ENCODE measurements at places on chromosomes 16 and 17.

DNA sequence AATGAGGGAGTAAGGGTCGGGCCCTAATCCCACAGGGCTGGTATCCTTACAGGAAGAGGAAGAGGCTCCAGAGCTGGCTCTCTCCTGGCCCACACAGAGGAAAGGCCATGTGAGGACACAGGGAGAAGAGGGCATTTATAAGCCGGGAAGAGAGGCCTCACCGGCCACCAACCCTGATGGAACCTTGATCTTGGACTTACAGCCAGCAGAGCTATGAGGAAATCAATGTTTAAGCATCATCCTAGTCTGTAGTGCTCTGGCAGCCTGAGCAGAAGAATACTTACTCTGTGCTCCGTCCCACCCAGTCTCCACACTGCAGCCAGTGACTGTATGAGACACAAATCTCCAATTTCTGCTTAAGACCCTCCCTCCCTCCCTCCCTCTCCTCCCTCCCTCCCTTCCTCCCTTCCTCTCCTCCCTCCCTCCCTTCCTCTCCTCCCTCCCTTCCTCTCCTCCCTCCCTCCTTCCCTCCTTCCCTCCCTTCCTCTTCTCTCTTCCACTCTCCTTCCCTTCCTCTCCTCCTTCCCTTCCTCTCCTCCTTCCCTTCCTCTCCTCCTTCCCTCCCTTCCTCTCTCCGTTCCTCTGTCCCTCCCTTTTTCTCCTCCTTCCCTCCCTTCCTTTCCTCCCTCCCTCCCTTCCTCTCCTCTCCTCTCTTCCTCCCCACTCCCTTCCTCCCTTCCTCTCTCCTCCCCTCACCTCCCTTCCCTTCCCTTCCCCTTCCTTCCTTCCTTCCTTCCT, 8.9 kb upstream of the TMEM220 start:
- DNase-seq, result no peak

DNA sequence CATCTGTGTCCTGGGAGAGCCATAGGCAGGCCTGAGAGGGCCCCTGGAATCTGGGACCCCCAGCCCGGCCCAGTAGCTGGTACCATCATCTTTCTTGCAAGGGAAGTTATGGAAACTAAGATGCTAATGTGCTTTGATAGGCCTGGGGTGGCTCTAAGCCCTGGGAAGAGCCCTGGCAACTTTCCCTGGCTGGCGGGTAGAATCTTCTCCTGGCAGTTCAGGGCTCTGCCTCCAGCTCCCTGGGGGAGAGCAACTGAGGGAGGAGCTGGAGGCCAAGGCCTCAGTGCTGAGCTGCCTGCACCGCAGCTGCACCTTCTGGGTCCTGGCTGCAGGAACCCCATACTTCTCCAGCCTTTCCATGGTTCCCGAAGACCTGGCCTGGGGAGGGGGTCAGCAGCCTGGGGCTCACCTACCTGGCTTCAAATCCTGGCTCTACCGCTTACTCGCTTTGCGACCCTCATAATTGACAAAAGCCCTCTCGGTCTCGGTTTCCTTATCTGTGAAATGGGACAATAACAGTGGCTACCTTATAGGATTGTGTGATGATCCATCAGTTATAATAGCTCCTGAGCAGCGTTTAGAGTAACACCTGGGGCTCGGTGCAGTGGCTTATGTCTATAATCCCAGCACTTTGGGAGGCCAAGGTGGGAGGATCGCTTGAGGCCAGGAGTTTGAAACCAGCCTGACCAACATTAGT, 333.7 kb downstream of the SEC14L1 start:
- DNase-seq, result no peak

GRCh38 chr17:81171941-81172340, 5.9 kb upstream of the AATK start:
- no peak for DNase-seq

DNA sequence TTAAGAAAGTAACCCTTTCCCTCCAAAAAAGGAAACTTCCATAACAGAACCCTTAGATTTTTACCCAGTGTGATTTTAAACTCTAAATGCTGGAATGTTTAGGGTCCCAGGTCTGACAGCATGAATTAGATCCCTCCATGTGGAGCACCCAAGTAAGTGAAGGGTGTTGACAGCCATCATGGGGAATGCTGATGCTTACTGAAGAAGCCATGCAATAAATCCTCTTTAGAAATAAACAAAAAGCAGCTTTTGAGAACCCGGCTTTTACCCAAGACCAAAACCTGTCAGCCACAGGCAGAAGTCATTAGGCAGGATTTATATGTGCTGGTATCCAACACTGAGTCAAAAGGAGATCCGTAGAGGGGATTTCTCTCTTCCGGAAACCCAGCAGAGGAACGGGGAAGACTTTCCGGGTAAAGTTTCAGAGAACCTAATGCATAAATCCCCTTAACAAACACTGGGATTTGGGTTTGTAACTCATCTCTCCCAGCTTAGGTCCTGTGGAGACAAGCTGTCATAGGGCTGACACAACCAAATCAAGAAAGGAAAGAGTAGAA, 287.5 kb downstream of the IRX3 start:
- no peak for DNase-seq

DNA sequence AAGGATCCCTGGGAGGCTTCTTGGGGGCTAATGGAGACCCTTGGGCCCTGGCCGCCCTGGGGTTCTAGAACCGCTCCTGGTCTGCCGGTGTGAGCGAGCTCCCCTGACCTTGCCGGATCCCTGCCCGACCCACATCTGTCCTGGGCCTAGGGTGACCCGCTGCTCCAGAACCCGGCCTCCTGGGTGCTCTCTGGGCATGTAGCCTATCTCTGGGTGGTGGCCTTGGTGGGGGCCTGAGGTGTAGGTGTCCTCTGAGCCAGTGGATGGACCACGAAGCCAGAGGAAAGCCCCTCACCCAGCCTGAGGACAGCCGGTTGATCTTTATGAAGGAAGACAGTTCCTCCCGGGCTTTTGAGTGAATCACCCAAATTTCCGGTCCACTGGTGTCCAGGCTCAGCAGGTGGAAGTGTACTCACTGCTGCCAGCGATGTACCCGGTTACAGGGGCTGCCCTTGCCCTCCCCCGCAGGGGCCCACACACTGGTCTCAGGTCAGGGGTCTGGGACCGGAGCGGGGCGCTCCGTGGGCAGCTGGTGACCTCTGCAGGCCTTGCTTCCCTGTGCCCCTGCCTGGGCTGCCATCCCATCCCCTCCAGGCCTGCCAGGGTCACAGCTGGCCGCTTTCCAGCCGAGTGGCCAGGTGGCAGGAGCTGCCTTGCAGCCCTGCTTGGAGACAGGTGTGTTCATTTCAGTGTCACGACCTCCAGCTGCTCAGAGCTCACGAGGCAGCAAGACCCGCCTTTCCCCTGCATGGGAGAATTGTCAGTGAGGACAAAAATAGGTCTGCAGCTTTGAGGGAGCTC, 10.5 kb upstream of the GSE1 start:
- DNase-seq, result no peak

GRCh38 chr17:77128896-77129567, 11.7 kb upstream of the SEC14L1 start:
- peak; percentile 54 for DNase-seq

DNA sequence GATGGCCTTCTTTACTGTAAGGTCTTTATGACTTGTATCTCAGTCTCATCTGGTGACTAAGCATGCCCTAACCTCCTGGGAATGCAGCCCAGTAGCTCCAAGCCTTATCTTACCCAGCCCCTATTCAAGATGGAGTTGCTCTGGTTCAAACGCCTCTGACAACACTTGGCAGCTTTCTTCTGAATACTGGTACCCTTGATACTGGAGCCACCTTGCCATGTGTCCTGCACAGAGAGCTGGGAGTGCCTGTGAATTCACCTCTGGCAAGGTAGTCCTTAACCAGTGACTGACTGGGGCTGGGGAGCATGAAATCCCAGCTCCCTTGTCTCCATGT, 17.2 kb downstream of the NUDT7 start:
- DNase-seq, result no peak

DNA sequence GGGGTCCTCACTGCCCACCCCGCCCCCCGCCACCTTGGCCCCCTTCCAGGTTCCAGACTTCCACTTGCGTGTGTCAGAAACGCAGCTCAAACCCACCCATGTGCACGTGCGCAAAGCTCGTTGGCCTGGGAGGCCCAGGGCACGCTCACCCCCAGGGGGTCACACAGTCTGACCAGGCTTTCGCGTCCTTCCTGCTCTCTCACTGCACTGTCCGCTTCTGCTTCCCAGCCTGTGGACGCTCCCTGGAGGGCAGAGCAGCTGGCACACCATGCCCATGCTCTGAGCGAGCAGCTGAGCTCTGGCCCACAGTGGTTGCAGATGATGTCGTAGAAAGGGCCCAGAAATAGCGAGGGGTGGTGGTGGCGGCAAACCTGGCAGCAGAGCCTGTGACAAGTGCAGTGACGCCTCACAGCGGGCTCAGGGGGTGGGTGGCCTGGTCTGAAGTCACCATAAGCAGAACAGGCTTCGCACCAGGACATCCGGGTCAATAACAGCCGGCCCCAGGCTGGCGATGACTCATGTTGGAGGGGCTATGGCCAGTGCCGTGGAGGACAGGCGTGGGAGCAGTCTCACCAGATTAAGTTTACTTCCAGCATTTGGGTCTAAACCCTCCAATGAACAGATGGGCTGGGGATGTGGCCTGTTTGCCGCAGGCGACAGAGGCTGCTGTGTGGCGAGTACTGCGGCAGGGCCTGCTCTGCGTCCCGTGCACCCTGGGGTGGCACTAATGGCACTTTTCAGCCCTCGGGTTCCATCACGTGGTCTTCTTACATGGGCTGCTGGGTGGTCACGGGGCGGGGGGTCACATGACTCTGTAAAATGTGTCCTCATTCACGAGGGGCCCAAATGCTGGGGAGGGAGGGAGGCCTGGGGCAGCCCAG, 49.0 kb downstream of the NT5M start:
- DNase-seq, result peak; percentile 75

GRCh38 chr17:78289802-78290363, 58.5 kb downstream of the TMEM235 start:
- DNase-seq, result peak; percentile 94

DNA sequence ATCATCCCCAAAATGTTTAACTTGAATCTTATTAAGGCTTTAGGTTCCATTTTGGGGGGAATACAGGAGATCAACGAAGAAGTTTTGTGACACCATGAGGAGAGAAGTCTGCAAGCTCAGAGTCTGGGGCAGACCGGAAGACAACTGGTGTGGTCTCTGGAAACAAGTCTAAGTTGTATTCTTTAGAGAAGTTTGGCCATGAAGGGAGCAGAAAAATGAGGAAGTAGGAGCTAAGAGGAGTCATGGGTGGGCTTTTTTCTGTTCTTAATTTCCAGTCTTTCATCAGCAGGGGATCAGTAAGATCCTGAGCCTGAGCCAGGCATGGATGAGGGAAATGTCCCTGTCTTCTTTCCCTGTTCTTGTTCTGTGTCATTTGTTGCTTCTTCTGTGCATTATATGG, 35.8 kb upstream of the NF1 start:
- no peak for DNase-seq

DNA sequence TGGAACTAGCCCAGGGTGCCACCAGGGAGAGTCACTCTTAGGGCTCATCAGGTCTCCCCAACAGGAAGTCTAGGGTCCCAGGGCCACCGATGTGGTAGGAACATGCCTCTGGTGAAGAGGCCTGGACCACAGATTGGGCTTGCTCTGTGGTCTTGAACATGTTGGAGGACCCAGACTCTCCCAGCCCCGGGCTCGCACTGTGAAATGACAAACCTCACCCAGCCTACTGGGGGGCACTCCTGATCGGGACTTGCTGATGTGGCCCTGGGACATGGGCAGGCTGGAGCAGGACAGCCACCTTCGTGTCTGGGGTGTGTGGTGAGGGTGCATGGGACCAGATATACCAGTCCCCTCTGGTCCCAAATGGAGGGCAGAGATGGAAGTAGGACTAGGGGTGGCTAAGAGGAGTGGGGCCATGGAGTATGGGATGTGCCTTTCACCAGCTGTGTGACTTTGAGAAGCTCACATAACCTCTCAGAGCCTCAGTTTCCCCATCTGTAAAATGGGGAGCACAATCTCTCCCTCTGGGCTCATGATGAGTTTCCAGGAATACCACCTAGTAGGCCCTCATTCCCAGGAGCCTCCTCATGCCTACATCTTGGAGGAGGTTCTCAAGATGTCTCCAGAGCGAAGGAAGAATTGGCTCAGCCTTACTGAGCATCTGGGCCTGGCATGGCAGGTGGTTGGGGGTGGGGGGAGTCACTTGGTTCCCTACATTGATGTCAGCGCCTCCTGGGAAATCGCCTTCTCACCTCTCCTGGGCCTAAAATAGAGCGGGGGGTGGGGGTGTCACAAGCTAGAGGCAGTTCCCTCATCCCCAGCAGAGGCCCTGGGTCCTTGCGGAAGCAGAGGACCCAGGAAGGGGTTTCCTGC, 1.5 kb upstream of the ADAM11 start:
- DNase-seq, result no peak

DNA sequence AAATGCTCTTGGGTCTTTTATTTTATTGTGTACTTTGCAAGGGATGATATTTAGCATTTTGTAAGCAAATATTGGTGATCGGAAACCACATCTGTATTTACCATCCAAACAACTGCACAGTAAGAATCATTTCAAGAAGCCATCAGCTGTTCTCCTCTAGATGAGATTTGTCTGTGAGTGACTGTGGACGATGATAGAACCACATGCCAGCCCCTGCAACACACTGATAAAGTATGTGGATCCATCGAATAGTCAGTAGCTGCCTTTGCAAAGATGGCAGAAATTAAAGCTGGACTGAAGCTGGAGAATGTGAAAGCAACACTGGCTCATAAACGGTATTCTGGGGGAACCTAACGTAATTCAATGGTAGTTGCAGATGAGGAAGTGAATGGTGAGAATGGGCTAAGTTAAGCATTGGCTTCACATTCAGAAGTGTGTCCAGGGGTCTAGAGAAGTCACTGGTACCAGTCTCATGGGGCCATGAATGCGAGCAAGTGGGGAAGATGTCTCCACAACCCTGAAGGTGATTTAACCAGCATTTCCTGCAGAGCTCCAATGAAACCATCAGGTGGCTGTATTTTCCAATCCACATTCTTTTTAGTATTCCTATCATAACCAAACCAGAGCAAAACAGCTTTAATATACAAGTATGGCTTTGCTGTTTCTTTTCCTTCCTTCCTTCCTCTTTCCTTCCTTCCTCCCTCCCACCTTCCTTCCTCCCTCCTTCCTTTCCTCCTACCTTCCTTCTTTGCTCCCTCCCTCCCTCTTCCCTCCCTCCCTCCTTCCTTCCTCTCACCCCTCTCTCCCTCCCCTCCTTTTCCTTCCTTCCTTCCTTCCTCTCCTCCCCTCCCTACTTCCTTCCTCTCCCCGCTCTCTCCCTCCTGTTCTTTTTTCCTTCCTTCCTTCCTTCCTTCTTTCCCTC, 169.4 kb downstream of the ABCA8 start:
- no peak for DNase-seq

All from eye (tissue), 1 donor.